ENCODE measurements at places on chromosomes 4 and X.
A peak's percentile ranks its signal among the peaks of the same experiment; 100 is the strongest.

DNA sequence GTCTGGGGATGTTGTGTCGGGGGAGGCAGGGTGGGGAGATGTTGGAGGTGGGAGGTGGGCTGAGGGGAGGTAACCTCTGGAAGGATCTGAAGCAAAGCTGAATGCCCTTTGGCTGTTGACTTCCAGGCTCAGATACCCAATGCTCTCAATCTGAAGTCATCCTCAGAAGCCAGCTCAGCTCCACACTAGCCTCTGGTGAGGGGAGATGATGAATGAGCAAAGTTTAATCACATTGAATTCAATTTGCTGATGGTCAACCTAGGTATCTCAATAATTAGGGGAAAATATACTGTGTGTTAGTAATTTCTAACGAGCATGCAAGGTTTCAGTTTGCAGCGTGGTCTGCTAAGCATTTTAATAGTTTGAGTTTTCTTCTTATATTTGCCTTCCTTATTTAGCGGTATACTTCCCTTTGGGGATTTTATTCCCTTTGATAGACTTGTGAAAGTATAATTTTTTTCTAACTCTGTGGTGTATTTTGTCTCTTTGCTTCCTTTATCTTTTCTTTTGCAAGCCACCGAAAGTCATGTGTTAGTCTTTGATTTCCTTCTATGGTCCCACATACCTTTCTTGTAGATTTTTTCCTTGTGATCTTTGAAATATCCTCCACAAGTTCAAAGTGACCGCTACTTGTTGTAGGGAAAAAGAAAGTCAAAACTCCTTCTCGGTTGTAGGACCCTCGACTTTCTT, 146.3 kb upstream of the LEF1 start:
- DNase-seq, result no peak

DNA sequence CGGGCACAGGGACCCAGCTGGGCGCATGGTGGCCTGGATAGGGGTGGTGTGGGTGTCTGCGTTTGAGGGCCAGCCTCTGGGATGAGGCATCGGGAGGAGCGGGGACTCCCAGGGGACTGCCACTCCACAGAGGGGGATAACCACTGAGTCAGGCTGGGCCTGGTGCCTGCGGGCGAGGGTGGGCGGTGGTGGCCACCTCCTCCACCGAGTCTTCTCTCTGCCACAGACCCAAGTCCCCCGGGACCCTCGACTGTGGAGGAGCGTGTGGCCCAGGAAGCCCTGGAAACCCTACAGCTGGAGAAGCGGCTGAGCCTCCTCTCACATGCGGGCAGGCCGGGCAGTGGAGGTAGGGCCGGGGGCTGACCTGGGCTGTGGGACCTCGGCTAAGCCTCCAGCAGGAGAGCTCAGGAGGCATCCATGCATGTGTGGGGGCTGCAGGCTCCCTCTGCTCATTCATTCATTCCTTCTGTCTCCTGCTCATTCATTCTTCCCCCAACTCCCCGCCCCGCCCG, 26.4 kb downstream of the DOK7 start:
- no peak for DNase-seq

DNA sequence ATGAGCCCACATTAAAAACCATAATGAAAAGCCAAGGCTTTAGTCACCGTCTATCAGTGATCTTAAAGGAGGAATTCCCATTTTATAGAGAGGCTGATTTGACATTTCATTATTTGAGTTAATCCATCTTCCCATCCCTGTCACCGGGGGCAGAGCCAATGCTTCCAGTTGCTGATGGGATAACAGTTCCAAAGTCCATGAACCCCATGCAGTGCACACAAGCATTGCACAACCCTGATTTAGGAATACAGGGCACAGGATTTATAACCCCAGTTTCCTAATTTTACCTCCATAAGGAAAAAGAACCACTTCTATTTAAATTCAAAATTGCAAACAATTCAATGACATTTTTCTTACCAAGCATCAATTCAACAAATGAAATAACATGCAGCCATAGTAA, 36.5 kb downstream of the MAOB start:
- no peak for DNase-seq

DNA sequence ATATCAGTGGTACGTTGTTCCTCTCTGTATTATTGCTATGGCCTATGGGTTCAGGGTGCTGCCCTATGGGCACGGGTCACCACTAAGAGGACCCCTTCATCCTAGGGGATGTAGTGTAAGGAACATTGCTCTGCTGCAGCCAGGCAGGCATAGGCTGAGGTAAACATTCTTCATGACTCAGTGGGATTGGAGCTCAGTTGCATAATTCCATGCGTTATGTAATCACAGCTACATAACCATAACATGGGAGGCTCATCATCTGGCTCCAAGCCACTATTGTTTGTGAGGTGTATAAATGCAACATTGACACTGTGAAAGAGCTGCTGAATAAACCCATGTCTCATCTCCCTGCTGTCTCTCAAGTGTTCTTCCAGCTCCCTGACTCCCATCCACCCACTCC, 375.2 kb downstream of the MAGEE1 start:
- no peak for DNase-seq

DNA sequence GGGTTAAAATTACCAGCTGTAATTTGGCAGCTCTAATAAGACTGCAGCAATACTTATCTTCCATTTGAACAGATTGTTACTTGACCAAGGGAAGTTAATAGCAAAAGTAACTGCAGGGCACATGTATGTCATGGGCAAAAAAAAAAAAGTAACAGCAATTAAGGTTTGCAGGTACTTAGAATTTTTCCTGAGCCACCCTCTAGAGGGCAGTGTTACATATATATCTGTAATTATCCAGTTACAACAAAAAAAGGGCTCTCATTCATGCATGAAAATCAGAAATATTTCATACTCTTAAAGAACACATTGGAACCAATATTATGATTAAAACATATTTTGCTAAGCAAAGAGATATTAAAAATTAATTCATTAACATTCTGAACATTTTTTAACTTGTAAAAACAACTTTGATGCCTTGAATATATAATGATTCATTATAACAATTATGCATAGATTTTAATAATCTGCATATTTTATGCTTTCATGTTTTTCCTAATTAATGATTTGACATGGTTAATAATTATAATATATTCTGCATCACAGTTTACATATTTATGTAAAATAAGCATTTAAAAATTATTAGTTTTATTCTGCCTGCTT, 25.1 kb downstream of the XIAP start:
- no peak for DNase-seq

GRCh38 chrX:44842550-44843317, 1.1 kb upstream of the DUSP21 start:
- DNase-seq, result no peak

DNA sequence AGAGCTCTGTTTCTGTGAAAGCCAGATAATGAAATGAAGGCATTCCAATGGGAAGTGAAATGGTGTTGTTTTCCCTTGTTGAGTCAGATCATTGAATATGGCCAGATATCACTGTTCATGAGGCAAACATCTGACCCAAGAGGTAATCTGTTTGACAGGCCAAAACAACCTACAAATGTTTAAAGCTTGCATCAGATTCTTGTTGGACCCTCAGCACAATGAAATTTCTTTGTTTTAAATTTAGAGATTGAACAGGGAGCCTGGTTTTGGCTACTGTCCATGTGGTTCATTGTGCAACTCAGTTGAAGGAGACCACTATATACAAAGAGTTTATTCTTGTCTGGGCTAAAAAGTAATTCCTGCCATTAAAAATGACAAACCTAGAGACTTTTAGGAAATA, 159.1 kb downstream of the AFF2 start:
- no peak for DNase-seq

- no peak for DNase-seq
Measured at GRCh38 chr4:158295053-158295452, 84.8 kb downstream of the TMEM144 start.

- DNase-seq, result no peak
Measured at GRCh38 chr4:140255927-140256326, 101.9 kb upstream of the MAML3 start.

- DNase-seq, result no peak
Measured at GRCh38 chr4:111778543-111778942, 366.7 kb upstream of the FAM241A start.

- no peak for DNase-seq
Measured at GRCh38 chr4:156738766-156739165, 232.8 kb downstream of the PDGFC start.

DNA sequence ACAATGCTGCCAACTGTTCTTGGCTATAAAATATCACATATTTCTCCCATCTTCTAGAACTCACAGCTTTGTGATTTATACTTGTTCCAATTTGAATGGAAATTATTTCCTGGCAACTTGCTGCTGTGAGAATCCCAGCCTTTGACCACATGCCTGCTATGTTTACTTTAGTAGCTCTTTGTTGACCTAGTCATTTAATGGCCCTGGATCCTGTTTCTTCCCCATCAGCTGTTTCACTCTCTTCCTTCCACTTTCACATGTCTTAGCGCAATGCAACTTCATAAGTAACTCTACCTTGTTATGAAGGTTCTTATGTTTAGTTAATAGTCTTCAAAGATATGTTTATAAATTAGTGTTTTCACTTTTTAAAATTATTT, 1973.6 kb upstream of the AGA start:
- no peak for DNase-seq

DNA sequence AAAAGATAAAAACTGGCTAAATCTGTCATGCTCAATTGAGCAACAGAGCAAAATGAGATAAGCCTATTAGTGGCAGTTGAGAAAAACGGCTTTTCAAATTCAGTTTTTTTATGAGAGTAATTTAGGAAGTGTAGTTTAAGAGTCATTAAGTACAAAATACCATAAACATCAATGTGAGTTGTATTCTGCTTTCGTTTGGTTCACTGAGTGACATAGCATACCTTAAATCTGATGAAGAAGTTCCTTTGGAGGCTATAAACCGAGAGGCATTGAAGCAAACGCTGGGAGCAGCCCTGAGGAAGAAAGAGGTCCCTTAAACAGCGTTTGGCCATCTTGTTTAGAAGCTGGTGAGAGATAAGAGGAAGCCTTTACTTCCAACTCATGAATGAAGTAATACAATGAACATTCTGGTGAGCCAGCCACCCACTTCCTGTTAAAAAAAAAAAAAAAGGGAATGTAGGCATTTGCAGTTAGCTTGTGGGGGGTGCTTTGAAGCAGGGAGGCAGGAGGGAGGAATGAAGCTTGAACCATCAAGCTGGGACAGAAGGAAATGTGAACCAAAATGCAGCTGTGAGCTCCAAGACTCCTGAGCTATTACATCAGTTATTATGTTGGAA, 132.3 kb downstream of the ZNF330 start:
- DNase-seq, result peak; percentile 54

DNA sequence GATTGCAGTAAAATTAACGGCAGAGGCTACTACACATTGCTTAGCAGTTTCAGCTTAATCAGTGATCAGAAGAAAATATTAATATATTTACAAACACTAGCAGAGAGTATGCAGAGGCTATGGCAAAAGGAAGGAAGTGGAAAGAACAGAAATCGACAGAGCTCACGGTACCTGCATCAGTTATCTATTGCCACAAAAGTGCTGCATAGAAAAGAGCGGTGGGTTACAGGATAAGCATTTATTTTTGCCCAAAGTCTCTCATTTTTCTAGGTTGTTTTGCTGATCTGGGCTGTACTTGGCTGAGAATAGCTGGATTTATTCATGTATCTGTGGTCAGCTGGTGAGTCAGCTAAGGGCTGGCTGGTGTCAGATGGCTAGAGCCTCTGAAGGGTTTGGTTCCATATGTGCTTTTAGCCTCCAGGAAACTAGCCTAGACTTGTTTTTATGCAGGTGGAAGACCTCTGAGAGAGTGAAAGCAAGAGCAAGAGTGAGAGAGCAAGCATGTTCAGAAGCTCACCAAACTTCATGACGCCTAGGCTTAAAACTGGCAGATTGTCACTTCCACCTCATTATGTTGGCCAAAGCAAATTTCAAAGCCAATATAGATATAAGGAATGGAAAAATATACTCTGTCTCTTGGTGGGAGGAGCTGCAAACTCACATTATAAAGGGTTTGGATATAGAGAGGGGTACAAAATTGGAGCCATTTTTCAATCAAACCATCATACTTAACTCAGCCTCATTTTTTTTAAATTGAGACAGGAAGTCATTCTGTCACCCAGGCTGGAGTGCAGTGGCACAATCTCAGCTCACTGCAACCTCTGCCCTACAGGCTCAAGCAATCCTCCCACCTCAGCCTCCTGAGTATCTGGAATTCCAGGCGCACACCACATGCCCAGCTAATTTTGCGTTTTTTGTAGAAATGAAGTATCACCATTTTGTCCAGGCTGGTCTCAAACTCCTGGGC, 153.2 kb upstream of the RPL34 start:
- no peak for DNase-seq

DNA sequence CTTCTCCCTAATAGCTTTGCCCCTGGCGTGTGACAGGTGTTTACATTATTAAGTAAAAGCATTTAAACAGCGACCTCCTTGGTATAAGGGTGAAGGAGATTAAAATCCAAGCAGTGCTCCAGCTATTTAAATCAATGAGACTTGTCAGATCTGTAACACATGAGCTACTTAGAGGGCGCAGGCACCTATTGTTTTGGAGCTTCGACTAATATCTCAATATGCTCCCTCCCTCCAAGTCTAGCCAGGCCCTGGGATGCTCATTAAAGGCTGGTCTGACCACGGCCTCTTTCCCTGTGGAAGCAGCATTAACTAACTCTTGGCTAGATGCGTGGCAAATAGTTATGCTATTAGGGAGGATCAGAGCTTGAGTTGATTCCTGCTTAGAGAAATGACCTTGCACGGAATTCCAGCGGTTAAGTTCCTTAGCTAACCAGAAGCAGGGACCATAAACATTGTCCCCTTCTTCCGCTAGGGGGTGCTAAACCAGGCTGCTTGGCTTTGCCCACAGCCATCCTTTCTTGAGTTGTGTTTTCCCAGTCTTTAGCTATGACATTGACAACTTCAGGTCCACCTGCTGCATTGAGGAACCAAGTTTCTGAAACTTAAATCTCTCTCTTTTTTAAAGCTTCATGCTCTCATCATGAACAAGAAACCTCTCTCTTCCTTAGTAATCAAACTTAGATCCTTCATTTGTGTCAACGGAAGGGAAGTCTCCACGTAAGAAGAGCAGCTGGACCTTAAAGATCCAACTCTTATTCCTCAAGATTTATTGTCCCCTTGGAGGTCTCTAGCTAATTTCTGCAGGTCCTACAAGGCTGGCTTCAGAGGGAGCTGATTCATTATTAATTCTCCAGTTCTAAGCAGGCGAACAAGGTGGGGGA, 80.7 kb upstream of the IGFBP7 start:
- DNase-seq, result no peak

DNA sequence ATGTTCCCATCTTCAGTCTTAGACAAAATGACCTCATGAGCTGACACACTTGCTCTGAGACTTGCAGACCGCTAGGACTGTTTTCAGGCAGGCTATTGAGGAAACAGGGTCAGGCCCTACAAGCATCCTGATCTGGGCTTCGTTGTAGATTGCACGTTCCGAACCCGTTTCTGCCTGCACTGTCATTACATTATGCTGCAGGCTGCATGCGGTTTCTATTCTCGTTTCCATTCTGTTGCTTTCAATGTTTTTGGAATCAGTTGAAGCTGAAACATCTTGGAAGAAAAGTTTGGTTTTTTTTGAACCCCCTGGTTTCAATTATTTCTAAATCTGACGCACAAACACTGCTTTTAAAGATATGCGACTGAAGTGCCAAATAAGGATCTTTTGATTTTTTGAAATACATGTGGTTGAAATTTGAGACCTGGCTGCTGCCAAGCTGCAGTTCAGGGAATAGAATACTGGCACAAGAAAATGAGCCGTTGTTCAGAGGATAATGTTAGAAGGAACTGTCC, 716.1 kb upstream of the INTU start:
- DNase-seq, result no peak

GRCh38 chrX:16222151-16222550, 54.9 kb downstream of the MAGEB17 start:
- DNase-seq, result no peak

Data from pulmonary artery endothelial cell (primary cell).